ENCODE measurements at places on chromosomes 11 and 22. TPM values are rescaled to one million over a fixed set of nuclear protein-coding genes. Genes with fewer than 3 reads are reported as not detected.

- no peak for DNase-seq
Measured at GRCh38 chr22:34508797-34509196, 557.2 kb upstream of the ISX start.

PKNOX2 gene
- 30.2 TPM for total RNA-seq

KCTD14 gene
- total RNA-seq: 0.43 TPM

SF1 gene
- 298 TPM for total RNA-seq

POLD4 gene
- 28.9 TPM for total RNA-seq

- DNase-seq: no peak
Measured at GRCh38 chr11:5297721-5298323, 3.9 kb downstream of the OR51B4 start.

OR10D3 gene
- not detected for total RNA-seq

- DNase-seq: no peak
Measured at GRCh38 chr11:99316776-99317520, 296.2 kb downstream of the CNTN5 start.

FCHSD2 gene
- total RNA-seq: 53.8 TPM

GRCh38 chr11:113954235-113954634, 20.7 kb upstream of the HTR3A start:
- DNase-seq: no peak

Data from ovary (tissue), 10 donors.